ENCODE measurements at places on chromosomes 1 and 21.

- no peak for DNase-seq
These were observed 2.5 kb downstream of the VWA1 start for GRCh38 chr1:1437904-1438376.

- DNase-seq = no peak
These were observed 491.1 kb downstream of the KIF26B start for GRCh38 chr1:245645894-245646293.

DNA sequence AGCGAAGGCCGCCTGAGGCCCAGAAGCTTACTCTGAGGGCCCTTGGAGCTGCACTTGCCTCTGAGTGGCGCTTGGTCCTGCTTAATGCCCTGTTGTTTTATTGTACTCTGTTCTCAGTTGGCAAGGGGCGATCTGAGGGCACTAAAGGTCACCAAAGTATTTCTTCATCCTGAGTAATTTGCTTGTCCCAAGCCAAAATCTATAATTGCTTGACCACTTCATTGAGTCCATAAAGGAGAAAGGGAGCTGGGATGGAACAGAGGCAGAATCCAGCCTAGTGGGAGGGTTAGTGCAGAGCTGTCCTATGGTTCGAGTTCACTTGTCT, 376 bp upstream of the NUAK2 start:
- DNase-seq = no peak

DNA sequence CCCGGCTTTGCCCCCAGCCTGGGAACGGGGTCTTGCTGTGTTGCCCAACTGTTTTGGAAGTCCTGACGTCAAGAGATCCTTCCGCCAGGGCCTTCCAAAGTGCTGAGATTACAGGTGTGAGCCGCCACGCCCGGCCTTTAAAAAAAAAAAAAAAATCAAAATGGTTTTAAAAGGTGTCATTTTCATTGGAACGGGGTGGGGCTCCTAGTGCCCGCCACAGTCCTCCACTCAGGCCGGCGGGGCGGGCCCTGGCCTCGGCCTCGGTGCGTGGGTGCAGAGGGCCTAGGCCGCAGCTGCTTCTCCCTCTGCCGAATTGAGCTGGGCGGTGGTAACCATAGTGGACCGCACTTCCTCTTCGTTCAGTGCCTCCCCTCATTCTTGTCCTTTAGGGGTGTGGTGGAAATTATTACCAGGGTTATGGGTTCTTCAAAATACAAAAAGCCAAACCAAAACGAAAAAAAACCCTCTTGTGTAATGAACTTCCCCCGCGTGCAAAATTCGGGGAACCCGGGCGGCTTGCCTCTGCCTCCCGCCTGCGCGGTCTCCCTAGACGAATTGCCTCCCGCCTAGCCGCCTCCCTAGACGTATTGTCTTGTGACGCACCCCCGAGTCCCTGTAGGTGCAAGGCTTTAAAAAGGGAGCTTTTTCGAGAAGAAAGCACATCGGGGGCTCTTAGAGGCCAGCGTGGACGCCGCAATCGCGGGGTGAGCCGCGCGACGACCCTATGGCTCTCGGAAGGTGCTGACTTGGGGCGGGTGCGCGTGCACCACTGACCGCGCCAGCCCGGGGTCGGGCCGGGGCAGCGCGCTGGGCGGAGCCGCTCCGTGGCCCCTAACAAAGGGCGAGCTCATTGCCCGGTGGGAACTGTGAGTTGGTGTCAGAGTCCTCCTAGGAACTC, 10.5 kb upstream of the SPEN start:
- no peak for DNase-seq

DNA sequence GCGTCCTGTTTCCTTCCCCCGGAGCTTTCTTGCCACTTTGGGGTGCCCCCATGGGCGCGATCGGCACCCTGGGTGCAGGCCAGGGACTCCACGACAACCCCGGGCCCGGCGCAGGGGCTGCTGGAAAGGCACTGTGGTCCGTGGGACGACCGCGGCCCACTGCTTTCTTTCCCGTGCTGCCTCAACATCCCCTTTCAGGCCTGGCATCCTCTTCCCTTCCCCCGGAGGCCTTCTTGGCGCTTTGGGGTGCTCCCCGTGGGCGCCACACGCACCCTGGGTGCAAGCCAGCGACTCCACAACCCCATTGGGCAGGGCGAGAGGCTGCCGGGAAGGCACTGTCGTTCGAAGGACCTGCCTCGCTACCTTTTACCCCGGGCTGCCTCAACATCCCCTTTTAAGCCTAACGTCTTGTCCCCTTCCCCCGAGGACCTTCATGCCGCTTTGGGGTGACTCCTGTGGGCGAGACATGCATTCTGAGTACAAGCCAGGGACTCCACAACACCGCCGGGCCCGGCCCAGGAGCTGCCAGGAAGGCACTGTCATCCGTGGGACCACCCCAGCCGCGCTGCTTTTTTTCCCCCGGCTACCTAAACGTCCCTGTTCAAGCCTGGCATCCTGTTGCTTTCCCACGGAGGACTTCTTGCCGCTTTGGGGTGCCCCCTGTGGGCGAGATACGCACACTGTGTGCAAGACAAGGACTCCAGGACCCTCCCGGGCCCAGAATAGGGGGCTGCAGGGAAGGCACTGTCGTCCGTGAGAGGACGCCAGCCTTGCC, 137.8 kb downstream of the LIPI start:
- DNase-seq = no peak

- no peak for DNase-seq
These were observed 163.3 kb downstream of the NRIP1 start for GRCh38 chr21:14901482-14901958.

DNA sequence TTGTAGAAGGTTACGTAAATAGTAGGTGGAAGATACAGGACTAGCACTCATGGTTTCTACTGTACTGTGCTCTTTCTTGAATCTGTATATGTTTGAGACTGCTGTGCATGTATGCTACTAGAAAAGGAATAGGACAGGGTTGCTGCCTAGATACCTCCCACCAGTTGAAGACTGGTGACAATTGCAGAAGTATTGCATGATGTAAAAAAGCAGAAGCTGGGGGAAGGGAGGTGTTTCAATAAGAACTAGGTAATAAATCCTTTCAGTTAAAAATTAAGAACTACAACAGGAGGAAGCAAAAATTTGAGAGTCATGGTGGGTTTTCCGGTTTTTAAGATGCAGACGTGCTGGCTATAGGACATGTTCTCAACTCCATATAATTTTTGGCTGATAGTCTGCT, 88.1 kb downstream of the CCDC30 start:
- no peak for DNase-seq

GRCh38 chr1:194159941-194160340, 973.5 kb upstream of the B3GALT2 start:
- no peak for DNase-seq

DNA sequence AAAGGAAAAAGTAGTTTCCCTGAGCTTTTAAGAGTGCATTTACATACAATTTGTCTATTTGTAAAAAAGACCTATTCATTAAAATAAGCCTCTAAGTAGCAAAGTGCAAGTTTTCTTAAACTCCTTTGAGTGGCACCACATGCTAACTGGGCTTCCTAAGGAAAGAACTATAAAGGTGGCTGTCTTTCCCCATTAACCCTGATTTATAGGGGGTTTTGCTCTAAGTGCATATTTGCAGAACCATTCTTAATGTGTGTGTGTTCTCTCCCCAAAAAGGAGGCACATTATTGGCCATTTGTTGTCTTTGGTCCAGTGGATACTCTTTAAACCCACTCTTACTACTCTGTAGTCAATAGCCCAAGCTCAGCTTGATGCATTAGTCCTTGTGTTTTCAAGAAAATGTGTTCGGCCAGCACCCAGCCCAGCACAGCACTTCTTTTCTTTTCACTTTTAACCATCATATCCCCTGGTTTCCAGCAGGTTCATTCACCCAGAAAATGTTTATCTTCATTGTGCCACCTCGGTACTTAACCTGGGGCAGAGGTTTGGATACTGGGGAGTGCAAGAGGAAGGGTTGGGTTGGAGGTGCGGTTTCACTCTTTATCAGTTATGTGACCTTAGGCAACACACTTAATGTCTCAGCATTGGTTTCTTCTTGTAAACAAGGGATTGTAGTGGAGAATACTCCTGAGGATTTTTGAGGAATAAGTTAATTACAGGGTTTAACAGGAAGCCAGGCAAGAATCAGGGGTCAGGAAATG, 161.9 kb upstream of the UBE2U start:
- no peak for DNase-seq

DNA sequence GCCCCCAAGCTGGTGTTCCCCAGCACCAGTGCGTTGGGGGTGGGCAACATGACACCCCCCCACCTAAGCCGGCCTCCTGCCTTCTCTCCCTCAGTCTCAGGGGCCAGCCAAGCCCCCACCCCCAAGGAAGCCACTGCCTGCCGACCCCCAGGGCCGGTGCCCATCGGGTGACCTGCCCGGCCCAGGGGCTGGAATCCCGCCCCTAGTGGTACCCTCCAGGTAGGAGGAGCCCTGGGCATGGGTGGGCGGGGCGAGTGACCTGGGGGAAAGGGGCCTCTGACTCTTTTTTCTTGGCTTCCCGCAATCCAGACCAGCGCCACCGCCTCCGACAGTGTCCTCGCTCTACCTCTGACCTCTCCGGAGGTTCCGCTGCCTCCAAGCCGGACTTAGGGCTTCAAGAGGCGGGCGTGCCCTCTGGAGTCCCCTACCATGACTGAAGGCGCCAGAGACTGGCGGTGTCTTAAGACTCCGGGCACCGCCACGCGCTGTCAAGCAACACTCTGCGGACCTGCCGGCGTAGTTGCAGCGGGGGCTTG, 1.3 kb upstream of the EFNA4 start:
- no peak for DNase-seq

- DNase-seq = no peak
These were observed 7.9 kb downstream of the CRABP2 start for GRCh38 chr1:156697481-156697880.

DNA sequence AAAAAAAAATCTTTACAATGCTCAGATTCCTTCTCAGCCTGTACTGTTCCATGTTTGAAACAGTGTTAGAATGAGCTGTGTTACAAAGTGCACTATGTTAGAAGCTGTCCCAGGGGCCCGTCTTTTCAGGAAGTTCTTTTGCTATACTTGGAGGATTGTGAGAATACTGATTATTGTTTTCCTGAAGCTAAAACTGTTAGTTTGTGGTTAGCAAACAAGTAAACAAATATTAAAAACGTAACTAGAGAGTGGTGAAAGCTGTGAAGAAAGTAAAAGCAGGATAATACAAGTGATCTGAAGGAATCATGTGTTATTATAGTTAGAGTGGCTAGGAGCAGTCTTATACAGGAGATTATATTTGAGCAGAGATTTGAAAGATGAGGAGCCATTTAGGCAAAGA, 35.6 kb downstream of the CAMSAP2 start:
- no peak for DNase-seq

DNA sequence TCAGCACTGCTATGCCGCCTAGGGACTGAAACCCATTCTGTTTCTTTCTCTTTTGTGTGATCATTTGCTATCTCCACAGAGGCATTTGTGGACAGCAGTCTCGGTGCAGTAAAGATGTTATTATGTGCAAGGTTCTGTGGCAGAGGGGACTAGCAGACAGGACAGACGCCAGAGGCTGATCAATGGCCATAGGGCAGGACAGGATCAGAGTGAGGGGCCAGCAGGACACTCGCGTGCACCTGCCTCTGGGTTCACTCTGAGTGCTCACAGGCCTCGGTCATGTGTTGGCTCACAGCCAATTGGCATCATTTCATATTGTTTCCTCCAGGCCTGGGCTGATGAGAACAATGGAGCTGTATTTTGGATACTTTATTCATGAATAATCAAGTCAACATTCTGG, 212.6 kb downstream of the TGFB2 start:
- DNase-seq = no peak

DNA sequence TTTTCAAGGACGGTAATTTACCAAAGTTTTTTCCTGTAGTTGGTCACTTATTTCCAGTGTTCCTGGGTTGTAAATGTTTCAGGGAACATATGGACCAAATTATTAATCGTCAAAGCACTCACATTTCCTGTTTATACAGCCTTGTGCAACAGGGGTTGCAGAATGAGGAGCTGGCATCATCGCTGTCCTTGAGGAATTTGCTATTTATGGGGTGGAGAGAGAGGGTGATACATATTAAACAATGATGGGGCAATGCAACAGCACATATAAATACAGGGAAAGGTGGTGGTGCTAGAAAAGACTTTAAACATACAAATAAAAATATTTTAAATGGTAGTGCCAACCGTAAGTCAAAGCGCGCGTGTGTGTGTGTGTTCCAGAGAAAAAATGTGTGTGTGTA, 369.8 kb downstream of the NPHP4 start:
- DNase-seq = no peak

GRCh38 chr1:181119093-181119989, 30.8 kb downstream of the IER5 start:
- DNase-seq = no peak

DNA sequence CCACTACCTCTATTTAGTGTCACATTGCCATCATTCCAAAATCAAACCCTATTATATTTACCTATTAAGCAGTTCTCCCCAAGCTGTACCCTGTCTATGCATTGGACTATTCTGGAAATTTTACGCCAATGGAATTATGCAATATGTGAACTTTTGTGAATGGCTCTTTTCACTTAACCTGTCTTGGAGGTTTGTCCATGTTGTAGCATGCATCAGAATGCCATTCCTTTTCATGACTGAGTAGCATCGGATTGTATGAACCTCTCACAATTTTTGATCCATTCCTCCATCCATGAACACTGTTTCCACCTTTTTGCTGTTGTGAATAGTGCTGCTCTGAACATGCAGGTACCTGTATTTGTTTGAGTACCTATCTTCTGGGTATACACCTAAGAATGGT, 33.7 kb downstream of the FAM163A start:
- DNase-seq = no peak

GRCh38 chr21:40278345-40278744, 411.1 kb downstream of the PCP4 start:
- no peak for DNase-seq

DNA sequence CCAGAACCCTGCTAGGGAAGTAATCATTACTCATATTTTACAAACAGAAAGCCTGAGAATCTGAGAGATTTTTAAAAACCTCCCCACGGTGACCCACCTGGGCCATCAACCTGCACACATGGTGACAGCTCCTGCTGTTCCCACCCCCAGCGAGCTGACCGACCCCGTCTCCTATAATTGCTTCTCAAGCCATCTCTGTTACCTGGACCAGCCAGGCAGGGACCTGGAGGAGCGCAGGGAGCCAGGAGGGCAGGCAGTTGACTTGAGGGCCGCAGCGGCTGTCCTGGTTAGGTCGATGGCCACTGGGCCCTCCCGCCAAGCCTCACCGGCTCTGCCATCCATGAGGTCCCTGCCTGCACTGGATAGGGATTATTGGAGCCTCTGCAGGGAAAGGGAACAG, 7.7 kb downstream of the TFF2 start:
- no peak for DNase-seq

GRCh38 chr1:41354956-41355355, 6.3 kb upstream of the FOXO6 start:
- no peak for DNase-seq

- DNase-seq = no peak
These were observed 56.7 kb downstream of the UCK2 start for GRCh38 chr1:165884009-165884689.

GRCh38 chr1:212067787-212068186, 32.2 kb downstream of the DTL start:
- no peak for DNase-seq

DNA sequence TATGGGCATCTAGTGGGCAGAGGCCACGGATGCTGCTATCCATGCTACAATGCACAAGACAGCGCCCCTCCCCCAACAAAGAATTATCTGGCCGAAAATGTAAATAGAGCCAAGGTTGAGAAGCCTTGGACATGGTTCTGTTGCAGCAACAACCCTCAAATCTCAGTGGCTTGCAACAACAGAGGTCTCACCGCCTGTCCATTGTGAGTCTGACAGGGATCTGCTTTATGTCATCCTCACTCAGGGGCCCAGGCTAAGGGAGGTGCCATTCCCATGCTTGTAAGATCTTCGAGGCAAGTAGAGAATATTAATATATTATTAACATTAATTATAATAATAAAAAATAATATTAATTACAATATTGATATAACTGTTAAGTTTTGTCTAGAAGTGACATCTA, 9.5 kb upstream of the PITHD1 start:
- no peak for DNase-seq

- no peak for DNase-seq
These were observed 35.8 kb upstream of the HIVEP3 start for GRCh38 chr1:41954533-41954944.
